ENCODE measurements at places on chromosomes 4 and X. TPM values are rescaled to one million over a fixed set of nuclear protein-coding genes. Genes with fewer than 3 reads are reported as not detected.
A peak's percentile ranks its signal among the peaks of the same experiment; 100 is the strongest.

GRCh38 chr4:1368421-1369090, 21.5 kb downstream of the UVSSA start:
- no peaks in the 10 kb centered on the region for H3K27me3 ChIP-seq
- H3K4me1 ChIP-seq = no peaks in the 10 kb centered on the region
- H3K4me3 ChIP-seq = no peak overlapping the region
- DNase-seq = no peak
- H3K27ac ChIP-seq = no peak overlapping the region
- H3K36me3 ChIP-seq = no peaks in the 10 kb centered on the region

DNA sequence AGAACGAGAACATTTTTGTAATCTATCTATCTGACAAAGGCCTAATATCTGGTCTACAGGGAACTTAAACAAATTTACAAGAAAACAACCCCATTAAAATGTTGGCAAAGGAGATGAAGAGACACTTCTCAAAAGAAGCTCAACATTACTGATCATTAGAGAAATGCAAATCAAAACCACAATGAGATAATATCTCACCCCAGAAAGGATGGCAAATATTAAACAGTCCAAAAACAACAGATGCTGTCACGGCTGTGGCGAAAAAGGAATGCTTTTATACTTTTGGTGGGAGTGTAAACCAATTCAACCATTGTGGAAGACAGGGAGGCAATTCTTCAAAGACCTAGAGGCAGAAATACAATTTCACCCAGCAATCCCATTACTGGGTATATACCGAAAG, 2284.8 kb downstream of the ARAP2 start:
- H3K27me3 ChIP-seq = no peaks in the 10 kb centered on the region
- H3K4me3 ChIP-seq = no peak overlapping the region
- no peaks in the 10 kb centered on the region for H3K4me1 ChIP-seq
- DNase-seq = no peak
- no peak overlapping the region for H3K27ac ChIP-seq

DNA sequence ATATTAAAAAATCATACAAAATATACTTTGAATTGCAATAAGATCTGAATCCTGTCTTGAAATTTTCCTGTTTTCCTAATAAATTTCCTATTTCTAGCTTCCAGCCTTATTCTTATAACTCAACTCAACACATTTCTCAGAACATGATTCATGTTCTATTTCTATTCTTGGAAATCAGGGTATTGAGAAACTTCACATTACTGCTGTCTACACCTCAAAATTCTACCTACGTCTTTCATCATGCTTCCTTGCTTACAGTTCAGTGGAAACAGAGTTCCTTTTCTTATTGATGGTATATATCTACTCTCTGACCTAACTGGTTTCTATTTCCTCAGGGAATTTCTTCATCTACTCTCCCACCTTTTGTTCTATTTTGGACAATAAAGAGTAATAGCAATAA, 2139.0 kb downstream of the ARAP2 start:
- H3K4me1 ChIP-seq = no peaks in the 10 kb centered on the region
- no peak overlapping the region for H3K27ac ChIP-seq
- H3K4me3 ChIP-seq = no peak overlapping the region
- no peaks in the 10 kb centered on the region for H3K27me3 ChIP-seq

DNA sequence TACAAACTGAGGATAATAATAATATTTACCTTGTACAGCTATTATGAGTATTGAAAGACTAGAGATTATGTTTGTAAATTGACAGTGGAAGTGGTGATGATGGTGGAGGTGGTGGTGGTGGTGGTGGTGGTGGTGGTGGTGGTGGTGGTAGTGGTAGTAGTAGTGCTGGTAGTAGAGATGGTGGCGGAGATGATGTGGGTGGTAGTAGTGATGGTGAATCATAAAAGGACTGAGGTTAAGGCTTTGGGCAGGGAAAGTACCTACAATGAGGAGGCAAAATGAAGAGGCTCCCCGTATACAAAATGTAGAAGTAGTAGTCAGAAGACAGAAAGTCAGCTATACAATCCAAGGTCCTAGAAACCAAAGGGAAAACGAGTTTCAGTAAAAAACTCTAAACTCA, 214.1 kb downstream of the BCOR start:
- no peak overlapping the region for H3K27ac ChIP-seq
- H3K27me3 ChIP-seq = no peaks in the 10 kb centered on the region
- no peak for DNase-seq
- no peak overlapping the region for H3K4me3 ChIP-seq

- H3K4me3 ChIP-seq = no peak overlapping the region
- no peaks in the 10 kb centered on the region for H3K36me3 ChIP-seq
- no peaks in the 10 kb centered on the region for H3K4me1 ChIP-seq
These were observed 112.1 kb upstream of the GPC4 start for GRCh38 chrX:133527415-133527814.

MCF2 gene
- total RNA-seq = 0.36 TPM

DNA sequence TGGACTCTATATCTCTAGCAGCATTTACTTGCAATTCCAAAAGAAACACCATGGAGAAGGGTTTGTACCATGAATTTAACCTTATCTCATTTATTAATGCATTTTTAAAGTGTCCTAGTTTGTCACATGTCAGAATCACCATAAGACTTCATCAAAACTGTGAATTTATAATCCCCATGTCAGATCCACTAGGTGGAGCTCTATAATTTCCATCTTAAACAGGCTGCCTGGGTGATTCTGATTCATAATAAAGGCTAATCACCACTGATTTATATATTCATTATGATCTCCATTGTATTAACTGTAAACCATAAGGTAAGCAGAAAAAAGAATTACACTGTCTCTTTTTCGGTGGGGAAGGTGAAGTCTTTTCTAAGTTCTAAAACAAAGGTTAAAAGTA, 4.0 kb downstream of the TCEAL2 start:
- no peaks in the 10 kb centered on the region for H3K36me3 ChIP-seq
- no peak for DNase-seq
- no peak overlapping the region for H3K27ac ChIP-seq
- no peak overlapping the region for H3K4me3 ChIP-seq

PYURF gene
- total RNA-seq = 63.4 TPM

- H3K4me1 ChIP-seq = no peaks in the 10 kb centered on the region
- no peak overlapping the region for H3K27ac ChIP-seq
- no peaks in the 10 kb centered on the region for H3K27me3 ChIP-seq
- no peak for DNase-seq
- no peaks in the 10 kb centered on the region for H3K36me3 ChIP-seq
These were observed 8.9 kb downstream of the WWC2 start for GRCh38 chr4:183107891-183108459.

GRCh38 chr4:155891058-155891457, 12.4 kb upstream of the TDO2 start:
- DNase-seq = no peak
- no peak overlapping the region for H3K27ac ChIP-seq
- no peaks in the 10 kb centered on the region for H3K4me1 ChIP-seq
- no peaks in the 10 kb centered on the region for H3K36me3 ChIP-seq
- no peaks in the 10 kb centered on the region for H3K27me3 ChIP-seq

DNA sequence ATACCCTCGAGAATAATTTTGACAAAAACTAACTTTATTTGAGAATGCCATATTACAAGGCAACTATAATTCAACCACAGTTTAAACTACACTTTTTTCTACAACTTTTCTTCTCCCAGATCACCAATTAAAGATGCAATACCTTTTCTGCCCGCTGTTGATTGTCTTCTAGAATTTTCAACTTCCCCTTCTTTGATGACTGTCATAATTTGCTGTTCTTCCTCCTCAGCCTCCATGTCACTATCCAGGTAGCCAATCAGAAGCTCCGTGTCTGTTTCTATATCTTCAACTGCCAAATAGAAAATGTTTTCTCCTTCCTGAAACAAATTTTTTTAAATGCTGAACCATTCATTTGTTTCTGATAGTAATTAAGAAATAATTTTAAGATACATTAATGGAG, 101.5 kb downstream of the PRDM5 start:
- no peaks in the 10 kb centered on the region for H3K4me1 ChIP-seq
- no peaks in the 10 kb centered on the region for H3K36me3 ChIP-seq
- H3K27ac ChIP-seq = no peak overlapping the region
- no peaks in the 10 kb centered on the region for H3K27me3 ChIP-seq

- no peaks in the 10 kb centered on the region for H3K36me3 ChIP-seq
- no peak overlapping the region for H3K27ac ChIP-seq
- H3K27me3 ChIP-seq = no peaks in the 10 kb centered on the region
- H3K4me1 ChIP-seq = peaks cover 18% of the 10 kb centered on the region
- no peak for DNase-seq
- no peak overlapping the region for H3K4me3 ChIP-seq
These were observed 178.7 kb upstream of the RBPJ start for GRCh38 chr4:26141911-26142638.

DNA sequence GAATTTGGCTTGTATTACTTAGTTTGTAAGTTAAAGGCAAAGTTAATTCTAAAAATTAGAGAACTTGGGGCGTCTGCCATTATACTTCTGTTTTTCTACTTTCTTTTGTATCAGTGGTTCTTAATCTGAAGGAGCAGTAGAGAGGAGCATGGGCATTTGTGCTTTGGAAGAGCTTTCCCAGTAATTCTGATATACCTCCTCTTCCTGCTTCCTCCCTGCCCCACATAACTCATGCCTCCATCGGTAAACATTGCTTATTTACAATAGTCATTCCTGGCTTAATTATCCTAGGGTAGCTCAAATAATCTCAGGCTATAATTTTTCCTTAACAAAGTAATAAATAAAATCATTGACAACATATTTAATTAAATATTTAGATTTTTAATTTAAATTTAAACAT, 37.1 kb upstream of the SPARCL1 start:
- H3K27me3 ChIP-seq = no peaks in the 10 kb centered on the region
- H3K4me1 ChIP-seq = no peaks in the 10 kb centered on the region
- H3K36me3 ChIP-seq = no peaks in the 10 kb centered on the region
- DNase-seq = no peak

DNA sequence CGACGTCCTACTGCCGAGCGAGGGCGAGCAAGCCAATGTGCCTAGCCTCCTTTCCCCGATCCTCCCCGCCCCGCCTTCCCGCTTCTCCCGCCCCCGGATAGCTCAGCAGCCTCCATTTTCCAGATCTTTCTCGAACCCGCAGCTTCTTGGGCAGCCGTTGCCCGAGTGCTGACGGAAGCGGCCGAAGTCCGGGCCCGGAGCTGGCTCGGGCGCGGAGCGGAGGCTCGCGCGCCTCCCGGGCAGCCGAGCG, 172 bp upstream of the HSPA4L start:
- no peaks in the 10 kb centered on the region for H3K36me3 ChIP-seq
- H3K27ac ChIP-seq = peak overlapping the region; percentile 90
- DNase-seq = peak; percentile 44
- peaks cover 11% of the 10 kb centered on the region for H3K4me1 ChIP-seq
- H3K4me3 ChIP-seq = peak overlapping the region; percentile 96

- no peak for DNase-seq
- H3K4me1 ChIP-seq = no peaks in the 10 kb centered on the region
- H3K27me3 ChIP-seq = no peaks in the 10 kb centered on the region
- H3K27ac ChIP-seq = no peak overlapping the region
These were observed 894.0 kb upstream of the FRG1 start for GRCh38 chr4:189046642-189047041.

- no peak for DNase-seq
- no peaks in the 10 kb centered on the region for H3K36me3 ChIP-seq
- H3K4me1 ChIP-seq = no peaks in the 10 kb centered on the region
- no peak overlapping the region for H3K27ac ChIP-seq
- H3K27me3 ChIP-seq = no peaks in the 10 kb centered on the region
- H3K4me3 ChIP-seq = no peak overlapping the region
These were observed 136.9 kb upstream of the VCX start for GRCh38 chrX:7706032-7706431.

- no peak for DNase-seq
- no peaks in the 10 kb centered on the region for H3K36me3 ChIP-seq
- H3K4me3 ChIP-seq = no peak overlapping the region
- no peaks in the 10 kb centered on the region for H3K27me3 ChIP-seq
These were observed 338.2 kb upstream of the GATB start for GRCh38 chr4:152099061-152099425.

TASL gene
- 11.8 TPM for total RNA-seq

F9 gene
- total RNA-seq = 0.08 TPM

DNA sequence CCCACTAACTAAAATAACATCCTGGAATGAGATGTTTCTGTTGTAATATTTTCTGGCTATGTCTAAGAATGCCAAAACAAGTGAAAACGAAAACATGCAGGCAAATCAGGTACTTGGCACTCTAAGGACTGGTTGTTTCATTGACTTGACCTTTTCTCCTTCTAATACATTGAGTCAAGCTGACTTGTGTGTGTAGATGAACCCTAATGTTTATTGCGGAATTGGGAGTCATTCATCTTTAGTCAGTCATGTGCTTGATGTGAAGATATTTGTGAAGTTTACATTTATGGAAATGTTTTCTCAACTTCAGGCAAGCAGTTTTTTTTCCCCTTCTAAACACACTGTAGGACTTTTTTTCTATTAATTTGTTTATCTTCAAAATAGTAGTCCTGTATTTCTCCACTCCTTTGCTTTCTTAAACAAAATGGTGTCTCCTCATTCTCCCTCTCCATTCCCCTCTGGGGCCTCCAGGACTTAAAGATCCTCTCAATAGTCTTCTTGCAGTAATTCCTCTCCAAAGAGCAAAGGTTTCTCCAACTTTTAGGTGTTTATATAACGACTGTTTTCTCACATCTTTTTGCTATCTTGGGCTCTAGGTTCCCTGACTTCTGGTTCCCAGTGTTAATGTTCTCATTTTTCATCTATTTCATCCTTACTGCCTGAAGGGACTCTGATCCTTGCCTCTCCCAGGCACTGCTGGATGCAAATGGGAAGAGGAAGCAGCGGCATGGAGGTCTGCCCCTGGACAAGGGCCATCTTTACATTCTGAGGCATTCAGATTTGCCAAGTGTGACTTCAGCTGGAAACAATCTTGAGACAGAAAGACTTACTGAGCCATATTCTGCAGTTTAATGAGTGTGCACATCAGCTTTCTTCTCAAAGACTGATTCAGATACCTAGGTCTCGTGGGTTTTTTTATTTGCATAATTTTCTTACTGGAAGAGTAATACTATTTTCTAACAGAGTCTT, 166.4 kb downstream of the ARHGAP6 start:
- no peak overlapping the region for H3K27ac ChIP-seq
- DNase-seq = no peak
- no peaks in the 10 kb centered on the region for H3K36me3 ChIP-seq
- no peak overlapping the region for H3K4me3 ChIP-seq

- H3K36me3 ChIP-seq = no peaks in the 10 kb centered on the region
- DNase-seq = no peak
- H3K27me3 ChIP-seq = no peaks in the 10 kb centered on the region
- no peak overlapping the region for H3K27ac ChIP-seq
- no peaks in the 10 kb centered on the region for H3K4me1 ChIP-seq
These were observed 878.3 kb downstream of the FSTL5 start for GRCh38 chr4:161285461-161285860.

GRCh38 chr4:14233126-14233525, 605.6 kb upstream of the BOD1L1 start:
- no peak for DNase-seq
- H3K36me3 ChIP-seq = no peaks in the 10 kb centered on the region
- no peak overlapping the region for H3K4me3 ChIP-seq
- H3K27me3 ChIP-seq = no peaks in the 10 kb centered on the region
- H3K4me1 ChIP-seq = no peaks in the 10 kb centered on the region

DNA sequence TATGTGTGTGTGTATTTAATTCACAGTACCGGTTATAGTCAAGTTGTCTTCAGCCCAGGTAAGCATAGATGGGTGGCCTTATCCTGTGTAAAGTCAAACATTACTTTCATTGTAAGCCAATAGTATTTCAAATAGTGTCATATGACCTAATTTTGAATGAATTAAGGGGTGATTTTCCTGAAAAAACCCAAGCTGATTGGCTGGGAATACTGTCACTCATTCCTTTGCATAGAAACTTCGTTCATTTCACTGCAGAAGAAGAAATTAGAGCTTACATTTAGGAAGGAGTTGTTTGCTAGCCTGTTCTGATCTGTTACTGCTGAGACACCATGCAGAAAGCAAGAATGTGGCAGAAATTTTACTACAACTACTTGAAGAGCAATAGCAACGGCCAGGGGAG, 45.4 kb downstream of the SMARCAD1 start:
- peaks cover 12% of the 10 kb centered on the region for H3K36me3 ChIP-seq
- H3K27me3 ChIP-seq = no peaks in the 10 kb centered on the region
- DNase-seq = no peak
- no peak overlapping the region for H3K27ac ChIP-seq
- no peaks in the 10 kb centered on the region for H3K4me1 ChIP-seq

Measured in GM12878 (cell line).